ENCODE measurements at places on chromosomes 3 and 15.

DNA sequence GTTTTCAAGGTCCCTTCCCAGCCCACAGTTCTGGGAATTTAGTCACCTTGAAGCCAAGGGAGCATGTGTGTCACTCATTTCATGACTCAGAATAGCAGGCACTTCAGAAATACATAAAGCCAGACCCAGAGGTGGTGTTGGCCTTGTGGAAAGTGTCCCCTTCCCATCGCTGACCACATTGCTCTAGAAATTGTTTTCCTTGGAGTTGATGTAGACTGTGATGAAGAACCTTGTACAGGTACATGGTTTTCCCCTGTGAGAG, 158.8 kb downstream of the SLCO3A1 start:
- no peak for DNase-seq

DNA sequence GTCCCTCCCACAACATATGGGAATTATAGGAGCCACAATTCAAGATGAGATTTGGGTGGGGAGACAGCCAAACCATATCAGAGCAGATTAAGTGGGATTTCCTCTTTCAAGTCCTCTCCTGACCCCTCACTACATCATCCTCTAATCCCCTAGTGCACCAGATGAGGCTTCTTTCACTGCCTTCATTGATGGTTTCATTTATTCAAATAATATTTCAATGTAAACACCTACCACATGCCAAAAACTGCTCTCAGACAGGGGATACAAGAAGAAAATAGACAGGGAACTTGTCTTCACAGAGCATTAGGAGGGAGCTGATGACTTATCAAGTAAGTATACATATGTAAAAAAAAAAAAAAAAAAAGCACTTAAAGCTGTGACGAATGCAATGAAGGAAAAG, 180.2 kb downstream of the NTRK3 start:
- peak; percentile 82 for DNase-seq

GRCh38 chr3:133954717-133955360, 59.2 kb upstream of the RAB6B start:
- DNase-seq = no peak

DNA sequence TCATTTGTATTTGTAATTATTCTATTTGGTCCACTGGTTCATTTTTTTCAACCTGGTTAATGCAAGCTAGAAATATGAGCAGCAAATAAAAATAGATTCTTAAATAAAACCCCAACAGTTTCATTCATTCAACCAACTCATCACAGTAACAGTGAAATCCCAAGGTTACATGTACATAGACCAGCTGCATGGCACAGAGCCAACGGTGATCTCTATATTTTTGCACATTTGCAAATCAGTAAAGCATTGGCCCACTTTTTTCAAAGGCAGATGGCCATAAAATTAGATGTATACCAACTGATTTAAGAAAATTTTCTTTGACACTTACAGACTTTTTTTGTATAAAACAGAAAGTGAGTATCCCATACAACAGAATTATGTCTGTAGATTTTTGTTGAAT, 49.3 kb downstream of the STRIT1 start:
- peak; percentile 7 for DNase-seq

DNA sequence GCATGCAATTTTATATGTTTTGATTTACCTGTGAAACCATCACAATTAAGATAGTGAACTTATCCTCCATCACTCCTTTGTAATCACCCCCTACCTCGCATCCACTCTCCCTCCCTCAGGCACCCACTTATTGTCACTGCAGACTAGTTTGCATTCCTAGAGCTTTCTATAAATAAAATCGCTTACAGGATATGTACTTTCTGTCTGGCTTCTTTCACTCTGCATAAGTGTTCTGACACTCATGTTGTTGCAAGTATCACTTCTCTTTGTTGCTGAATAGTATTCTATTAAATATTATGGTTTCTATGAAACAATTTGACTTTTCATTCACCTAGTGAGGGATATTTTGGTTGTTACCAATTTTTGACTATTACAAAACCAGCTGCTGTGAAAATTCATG, 139.3 kb downstream of the RSRC1 start:
- no peak for DNase-seq

GRCh38 chr3:137669519-137670060, 94.5 kb upstream of the SOX14 start:
- no peak for DNase-seq

- DNase-seq = no peak
These were observed 49.3 kb downstream of the GMPS start for GRCh38 chr3:155919728-155920127.

DNA sequence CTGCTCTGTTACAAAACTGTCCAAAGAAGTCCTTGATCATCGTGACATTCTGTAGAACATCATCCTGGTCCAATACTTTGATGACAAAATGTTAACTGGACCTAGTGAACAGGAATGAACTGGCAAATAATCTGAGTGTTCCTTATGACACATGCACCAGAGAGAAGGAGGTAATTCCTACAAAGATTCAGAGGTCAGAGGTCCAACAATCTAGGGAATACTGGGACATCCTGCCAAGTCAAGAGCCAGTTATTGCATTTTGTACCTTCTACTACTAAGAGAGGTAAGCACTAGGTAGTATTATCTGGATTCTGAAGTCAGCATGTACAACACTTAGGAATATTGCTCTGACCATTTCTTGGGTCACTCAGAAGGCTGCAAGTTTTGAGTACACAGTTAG, 20.8 kb downstream of the LZTFL1 start:
- no peak for DNase-seq

DNA sequence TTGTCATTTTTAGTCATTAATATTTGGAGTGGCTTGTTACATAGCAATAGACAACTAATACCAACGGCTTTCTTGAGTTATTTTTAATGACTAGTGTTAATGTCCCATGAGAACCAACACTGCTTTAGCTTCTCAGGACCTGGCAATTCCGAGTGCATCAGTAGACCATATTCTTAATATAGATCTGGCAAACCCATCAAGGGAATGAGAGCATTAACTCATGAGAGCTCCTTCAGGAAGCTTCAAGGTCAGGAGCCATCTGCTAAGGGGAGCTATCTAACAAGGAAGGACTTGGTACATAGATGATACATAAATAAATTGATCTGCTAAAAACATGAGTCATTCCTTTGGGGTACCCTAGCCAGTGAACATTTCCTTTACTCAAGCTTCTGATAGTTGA, 122.6 kb upstream of the EPHA3 start:
- no peak for DNase-seq

DNA sequence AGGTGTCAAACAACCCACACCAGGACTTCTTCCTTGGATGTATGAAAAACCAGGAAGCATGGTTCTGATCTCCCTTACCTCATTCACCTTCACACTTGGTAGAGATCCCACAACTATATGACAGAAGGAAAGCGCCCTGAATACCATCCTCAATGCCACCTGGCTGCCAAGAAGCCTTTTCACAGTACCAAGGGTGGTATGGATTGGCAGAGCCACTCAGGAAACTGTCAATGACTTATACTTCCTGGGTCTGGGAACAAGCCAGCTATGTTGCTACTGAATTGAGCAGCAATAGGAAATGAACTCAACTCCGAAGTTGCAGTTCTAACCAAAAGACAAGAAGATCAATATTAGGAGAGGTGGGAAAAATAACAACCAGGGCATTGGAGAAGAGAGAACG, 72.5 kb upstream of the PSMD6 start:
- no peak for DNase-seq

GRCh38 chr3:14033023-14033422, 91.6 kb downstream of the CHCHD4 start:
- no peak for DNase-seq

GRCh38 chr3:145124900-145125678, 1035.9 kb downstream of the PLOD2 start:
- peak; percentile 50 for DNase-seq
